ENCODE measurements at places on chromosomes 7 and 10. TPM values are rescaled to one million over a fixed set of nuclear protein-coding genes. Genes with fewer than 3 reads are reported as not detected.

DNA sequence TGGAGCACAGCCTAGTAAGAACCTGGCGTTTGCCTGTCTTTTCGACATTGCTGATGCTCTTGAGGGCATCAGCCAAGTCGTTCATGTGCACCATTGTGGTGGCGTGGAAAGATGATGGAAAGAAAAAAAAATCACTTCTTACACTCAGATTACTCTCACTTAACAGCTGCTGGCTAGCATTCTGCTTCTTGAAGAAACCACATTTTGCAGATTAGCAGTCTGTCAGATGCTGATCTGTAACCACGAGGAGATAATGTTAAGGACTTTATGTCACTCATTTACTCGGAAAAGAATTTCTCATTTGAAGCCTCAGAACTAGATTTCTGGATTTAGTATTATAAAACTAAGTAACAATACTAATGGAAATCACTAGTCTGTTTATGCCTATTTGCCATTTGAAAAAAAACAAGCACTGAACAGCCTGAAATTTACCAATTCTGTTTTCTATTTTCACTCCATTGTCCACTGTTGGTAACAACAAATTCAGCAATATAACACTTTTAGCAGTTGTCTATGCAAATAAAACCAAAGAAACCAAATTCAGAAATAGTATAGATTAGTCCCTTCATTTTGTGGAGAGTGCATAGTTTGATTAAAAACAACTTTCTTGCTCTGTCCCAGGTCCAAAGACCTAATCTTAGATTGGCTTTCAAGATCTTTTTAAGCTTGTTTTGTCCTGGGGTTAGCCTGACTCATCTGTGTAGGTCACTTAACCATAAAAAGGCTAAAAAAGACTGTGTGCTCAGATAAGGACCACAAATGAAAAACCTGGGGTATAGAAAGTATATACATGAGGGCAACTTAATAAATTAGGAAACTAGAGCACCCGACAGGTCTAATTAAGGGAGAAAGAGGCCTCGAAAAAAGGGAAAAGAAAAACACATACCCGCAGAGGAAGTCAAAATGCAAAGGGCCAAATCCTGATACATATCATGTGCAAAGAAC, 67.5 kb downstream of the NT5C2 start:
- DNase-seq: no peak

GRCh38 chr10:119801176-119801575, 71.5 kb downstream of the MCMBP start:
- DNase-seq: no peak

- no peak for DNase-seq
Observed at GRCh38 chr10:102963756-102964025, 45.6 kb downstream of the CNNM2 start.

DNA sequence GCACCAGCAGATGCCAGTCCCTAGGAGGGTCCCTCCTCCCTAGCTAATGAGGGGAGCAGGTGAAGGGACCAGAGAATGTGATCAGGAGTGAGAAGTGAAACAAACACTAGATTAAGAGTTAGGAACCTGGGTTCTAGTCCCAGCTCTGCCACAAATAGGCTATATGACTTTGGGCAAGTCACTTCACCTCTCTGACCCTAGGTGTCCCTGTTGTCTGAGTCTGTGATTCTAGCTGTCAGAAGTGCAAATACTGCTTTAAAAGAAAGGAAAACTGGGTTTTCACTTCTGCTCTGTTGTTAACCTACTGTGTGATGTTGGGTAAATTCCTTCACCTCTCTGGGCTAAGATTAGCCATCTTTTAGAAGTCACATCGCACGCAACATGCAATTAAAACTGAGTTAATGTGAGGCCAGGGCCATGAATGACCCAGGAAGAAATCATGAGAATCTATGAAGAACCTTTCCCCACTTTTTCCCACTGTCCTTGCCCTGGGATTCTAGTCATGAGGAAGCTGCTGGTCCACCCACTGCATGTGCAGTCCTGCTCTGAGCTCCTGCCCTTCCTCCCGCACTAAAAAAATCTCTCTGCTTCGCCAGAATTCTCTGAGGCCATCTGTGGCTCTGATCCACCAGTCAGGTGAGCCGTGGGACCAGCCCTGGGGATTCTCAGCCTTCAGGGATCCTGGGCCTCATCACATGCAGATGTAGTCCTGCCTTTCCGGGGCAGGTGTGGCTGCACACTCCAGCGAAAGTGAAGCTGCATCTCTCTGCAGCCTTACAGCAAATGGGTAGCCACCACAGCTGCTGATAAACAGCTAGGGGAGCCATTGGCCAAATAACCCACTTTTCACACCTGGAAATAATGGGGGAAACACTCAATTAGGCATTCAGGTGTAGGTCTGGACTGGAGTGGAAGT, 181.7 kb downstream of the PLXNA4 start:
- no peak for DNase-seq

DNA sequence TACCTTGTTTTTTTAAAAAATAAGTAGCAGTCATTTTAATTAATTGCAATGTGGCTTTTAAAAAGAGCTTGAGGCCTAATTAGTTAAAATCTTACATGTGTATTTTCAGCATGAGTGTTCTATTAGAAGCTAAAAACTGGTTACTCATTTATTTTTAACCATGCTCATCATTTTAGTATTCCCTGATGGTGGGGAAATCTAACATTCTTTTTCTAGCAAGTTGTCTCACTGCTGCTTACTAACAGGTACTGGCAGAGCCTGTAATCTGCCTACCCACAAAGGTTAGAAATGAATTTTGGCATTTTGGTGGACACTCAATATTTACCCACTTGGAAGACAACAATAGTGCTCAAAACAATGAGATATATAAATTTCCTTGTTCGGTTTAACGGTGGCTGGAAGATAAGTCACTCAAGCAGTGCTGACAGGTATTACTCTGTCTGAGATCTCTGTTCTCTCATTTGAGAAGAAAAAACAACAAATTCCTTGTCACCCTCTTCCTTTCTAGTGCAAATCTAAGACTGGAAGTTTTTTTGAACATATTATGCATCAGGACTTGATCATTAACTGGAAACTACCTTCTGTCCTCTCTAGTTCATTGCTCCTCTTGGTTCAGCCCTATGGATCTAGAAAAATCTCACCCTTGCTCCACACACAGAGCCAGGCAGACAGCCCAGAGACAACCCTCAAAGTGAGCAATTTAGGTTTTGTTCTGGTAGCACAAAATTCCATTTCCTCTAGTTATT, 83.3 kb downstream of the VWDE start:
- DNase-seq: peak; percentile 16

GRCh38 chr10:571688-572451, 117.6 kb downstream of the DIP2C start:
- DNase-seq: no peak

DNA sequence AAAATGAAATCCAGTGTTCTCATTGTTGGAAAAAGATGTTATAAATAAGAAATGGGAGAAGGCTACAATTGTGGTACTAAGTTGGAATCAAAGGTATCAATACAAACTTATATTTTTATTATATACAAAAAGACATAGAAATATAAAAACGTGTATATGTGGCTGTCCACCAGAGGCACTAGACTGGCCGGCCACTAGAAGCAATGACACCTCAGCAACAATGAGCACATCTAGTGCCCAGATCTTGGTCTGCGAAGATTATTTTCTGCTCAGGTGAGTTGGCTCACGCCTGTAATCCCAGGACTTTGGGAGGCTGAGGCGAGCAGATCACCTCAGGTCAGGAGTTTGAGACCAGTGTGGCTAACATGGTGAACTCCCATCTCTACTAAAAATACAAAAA, 21.6 kb downstream of the IDE start:
- no peak for DNase-seq

DNA sequence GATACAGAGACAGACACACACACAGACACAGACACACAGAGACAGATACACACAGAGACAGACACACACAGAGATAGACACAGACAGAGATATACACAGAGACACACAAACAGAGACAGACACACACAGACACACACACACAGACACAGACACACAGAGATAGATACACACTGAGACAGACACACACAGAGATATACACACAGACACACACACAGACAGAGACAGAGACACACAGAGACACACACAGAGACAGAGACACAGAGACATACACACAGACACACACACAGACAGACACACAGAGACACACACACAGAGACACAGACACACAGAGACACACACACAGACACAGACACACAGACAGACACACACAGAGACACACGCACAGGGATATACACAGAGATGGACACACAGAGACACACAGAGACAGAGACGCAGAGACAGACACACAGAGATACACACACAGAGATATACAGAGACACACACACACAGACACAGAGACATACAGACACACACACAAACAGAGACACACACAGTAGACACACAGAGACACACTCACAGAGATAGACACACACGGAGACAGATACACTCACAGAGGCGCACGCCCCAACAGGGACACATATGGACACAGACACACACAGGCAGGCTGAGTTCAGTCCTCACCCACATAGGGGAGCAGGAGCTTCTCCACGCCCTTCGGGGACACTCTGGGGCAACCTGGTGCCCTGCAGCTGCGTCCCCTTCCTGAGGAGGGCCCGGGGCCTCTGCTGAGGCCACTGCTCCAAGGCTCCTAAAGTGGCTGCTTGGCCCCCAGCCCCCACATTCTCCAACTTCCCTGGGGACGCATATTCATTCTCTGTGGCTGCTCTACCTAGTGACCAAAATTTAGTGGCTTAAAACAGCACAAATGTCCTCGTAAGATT, 10.3 kb upstream of the PPP2R2D start:
- no peak for DNase-seq

DNA sequence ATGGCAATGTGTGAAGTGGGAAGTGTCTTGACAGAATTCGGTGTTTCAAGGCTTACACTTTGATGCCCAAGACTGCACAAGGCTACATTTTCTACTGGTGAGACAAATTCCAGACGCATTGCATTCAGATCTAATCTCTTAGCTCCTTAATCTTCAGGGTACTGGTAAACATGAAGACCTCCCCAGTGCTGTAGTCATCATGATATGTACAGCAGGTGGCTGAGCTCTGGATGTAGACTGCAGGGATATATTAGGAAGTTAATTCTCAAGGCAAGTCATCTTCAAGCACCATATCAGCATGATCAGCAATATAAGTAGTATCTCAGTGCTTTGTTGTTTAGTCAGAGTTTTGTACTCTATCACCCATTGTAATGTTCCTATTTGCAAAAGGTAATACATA, 61.8 kb downstream of the IKZF1 start:
- no peak for DNase-seq

Gene WIPF3
- 0.27 TPM for total RNA-seq

Gene PLEKHS1
- total RNA-seq: not detected

Gene NEUROD6
- not detected for total RNA-seq

Gene AP5Z1
- total RNA-seq: 29.8 TPM

Gene GRM8
- total RNA-seq: not detected

Gene APBB1IP
- 7.4 TPM for total RNA-seq

Gene WNT8B
- total RNA-seq: not detected
